ENCODE measurements at places on chromosomes 6 and 20.

DNA sequence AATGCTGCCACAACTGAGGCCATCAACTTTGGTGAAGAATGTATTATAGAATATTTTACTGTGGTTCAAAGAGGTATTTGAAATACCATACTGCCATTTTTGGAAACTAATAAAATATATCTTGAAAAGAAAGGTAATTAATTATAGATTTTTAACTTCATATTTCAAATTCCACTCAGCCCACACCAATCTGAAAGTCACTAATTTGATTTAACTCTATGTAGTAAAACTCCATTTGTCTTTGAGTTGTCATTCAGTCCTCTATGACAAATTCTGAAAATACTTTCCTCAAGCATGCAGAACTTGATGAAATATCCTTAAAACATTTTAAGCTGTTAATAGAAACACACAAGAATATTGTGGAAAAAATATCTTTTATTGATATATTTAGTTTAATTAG, 1196.7 kb upstream of the CITED2 start:
- DNase-seq = no peak

DNA sequence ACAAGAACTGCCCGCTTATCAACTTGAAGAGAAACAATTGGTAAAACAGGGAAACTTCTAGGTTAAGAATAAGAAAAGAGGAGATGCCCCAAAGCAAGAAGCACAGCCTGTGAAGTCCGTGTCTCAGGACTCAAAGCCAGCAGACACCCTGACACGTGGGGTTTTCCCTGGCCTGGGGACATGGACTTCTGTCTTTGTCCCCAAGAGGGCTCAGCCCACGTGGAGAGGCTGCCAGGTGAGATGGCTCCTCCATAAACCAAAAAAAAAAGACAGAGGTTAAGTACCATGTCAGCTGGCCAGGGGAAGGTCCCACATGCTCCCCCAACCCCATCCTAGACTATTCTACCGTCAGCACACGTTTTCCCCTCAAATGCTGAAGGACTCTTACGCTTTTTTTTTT, 9.9 kb downstream of the SERPINB6 start:
- DNase-seq = no peak

DNA sequence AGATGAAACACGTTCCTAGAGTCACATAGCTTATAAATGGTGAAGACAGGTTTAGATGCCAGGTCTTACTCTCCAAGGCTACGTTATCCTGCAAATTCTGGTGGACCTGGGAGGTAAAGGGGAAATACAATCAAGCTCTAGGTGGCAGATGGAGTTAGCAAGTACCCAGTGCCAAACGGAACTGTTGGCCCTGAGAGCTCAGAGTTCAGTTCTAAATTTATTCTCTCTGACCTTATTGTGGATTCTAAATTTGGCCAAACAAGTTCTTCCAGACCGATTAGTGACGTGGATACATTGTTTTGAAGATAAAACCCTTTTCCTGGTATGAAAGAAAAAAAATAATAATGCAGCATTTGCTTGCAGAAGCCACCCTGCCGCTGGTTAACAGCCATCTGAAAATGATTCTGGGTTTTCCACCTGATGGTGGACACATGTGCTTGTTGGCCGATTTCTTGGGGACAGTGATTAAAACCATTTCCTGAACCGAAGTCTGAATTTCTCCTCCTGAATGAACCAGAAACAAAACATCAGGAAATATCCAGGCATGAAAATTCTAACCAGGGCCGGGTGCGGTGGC, 32.5 kb downstream of the RIPOR3 start:
- no peak for DNase-seq

GRCh38 chr20:36555248-36555647, 13.9 kb downstream of the MYL9 start:
- DNase-seq = no peak
